ENCODE measurements at places on chromosomes 1 and 21.

- no peak for DNase-seq
These were observed 2.7 kb downstream of the ZBTB7B start for GRCh38 chr1:155005076-155006011.

- DNase-seq = no peak
These were observed 2.8 kb upstream of the PYGO2 start for GRCh38 chr1:154964359-154964758.

DNA sequence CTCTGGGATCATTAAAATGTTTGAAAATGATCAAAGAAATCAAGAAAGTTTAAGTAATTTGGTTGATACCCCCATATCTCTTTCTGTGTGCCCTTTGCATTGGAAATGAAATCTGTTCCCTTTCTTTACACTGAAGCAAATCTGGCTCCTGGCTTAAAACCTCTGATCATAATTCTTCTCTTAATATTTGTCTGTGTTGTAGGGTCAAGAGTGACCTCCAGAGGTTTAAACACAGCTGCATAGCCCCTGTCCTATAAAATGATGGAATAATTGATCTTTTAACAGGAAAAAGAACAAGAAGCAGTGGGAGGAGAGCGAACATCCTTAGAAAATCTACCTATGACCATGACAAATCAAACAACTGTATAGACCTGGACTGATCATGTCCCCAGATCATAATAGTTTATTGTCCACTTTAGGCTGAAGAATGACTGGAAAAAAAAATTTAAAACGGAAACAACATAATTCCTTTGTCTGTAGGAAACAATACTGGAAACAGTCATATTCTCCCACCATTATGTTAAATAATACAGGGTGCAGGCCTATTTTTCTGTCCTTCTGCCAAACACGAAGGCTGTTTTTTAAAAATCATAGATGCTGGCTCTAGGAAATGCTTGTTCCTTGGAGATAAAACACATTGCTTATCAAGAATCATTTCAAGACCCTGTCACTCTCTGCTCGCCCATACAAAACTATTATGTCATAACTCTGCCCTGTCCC, 184.3 kb downstream of the NEGR1 start:
- DNase-seq = no peak

GRCh38 chr21:43653626-43654025, 5.7 kb downstream of the HSF2BP start:
- no peak for DNase-seq

DNA sequence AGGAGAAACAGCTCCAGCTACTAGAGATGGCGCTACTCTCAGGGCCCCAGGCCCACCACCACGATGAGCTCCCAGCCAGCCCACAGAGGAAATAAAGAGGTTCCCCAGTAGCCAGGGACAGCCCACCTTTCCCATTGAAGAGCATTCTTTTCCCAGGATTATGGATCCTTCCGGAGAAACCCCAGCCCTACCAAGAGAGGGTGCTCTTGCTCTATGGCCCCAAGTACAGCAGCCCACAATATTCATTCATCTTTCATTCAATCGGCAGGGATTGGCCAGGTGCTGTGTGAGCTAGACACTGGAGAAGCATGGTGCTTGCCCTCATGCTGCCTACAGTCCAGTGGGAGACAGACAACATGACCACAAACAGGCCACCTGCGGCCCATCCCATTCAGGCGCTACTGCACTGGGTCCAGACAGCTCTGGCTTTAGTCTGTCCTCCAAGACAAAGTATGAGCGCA, 29.9 kb downstream of the PMVK start:
- no peak for DNase-seq

DNA sequence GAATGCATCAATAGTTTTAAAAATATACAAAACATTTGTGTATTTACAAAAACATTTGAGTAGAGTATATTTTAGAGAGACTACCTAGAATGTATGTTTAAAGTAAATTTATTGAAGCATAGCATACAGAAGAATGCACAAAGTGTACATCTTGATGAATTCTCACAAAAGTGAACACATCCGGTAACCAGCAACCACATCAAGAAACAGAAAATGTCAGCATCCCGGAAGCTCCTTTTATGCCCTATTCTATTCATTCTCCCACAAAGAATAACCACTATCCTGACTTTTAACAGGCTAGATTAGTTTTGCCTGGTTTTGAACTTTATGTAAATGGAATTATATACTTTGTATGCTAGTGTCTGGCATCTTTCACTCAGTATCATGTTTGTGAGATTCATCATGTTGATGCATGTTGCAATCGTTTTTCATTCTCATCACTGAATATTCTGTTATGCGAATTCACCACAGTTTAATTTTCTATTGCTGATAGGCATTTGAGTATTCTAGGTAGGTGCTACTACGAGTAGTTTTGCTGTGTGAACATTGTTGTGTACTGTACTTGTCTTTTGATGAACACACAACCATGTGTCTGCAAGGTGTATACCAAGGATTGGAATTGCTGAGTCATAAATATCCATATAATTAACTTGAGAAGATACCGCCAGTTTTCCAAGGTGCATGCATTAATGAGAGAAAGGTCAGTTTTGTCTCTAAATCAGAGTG, 75.4 kb downstream of the CACHD1 start:
- no peak for DNase-seq

- DNase-seq = peak; percentile 8
These were observed 45.7 kb downstream of the ABCD3 start for GRCh38 chr1:94463765-94464330.

- no peak for DNase-seq
These were observed 68.5 kb downstream of the GPR88 start for GRCh38 chr1:100606438-100606837.

DNA sequence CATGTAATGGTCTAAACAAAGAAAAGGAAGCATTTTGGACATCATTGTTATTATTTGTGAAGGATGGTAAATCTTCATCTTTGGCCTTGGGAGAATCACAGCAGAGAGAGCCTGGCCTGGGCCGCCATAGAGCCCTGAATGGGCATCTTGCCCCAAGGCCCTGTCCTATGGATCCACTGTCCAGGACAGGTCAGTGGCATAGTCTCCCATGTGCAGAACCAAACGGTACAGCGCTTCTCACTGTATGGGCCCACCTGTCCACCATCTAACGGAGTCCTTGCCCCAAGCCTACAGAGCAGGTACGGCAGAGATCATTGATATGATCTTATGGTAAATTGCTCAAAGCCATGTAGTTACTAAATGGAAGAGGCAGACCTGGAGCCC, 185.7 kb downstream of the FOXD2 start:
- no peak for DNase-seq

DNA sequence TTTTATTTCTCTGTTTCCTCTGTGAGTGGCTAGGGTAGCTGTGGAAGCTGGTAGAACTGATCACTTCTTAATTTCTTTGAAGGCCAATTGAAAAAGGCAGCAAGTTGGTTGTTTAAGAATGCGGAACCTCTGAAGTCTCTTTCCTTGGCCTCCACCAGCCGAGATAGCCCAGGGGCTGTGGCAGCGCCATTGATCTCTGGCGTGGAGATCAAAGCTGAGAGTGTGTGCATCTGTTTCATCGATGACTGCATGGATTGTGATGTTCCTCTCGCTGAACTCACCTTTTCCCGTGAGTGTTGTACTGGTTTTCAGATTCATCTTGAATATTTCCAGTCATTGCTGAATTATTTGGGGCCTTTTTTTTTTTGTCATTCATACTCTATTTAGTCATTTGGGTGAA, 97.7 kb downstream of the VPS13D start:
- DNase-seq = no peak

- no peak for DNase-seq
These were observed 43.6 kb downstream of the CACHD1 start for GRCh38 chr1:64513545-64513944.

DNA sequence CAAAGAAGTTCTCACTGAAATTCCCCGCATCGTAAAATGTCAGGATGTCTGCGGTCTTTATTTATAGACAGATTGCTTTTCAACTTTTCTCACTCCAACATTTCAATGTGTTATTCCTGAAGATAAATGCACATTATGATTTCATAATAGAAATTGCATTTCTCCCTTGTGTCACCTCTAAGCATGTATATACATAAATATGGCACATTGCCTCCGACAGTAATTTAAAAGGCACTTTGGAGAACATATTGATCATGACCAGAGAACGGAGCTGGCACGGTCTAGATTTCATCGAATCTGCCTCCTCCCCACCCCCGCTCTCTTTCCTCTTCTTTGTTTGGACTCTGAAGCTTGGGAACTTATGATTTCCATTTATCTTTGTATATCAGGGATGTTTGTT, 54.9 kb upstream of the IGSF21 start:
- DNase-seq = no peak

GRCh38 chr21:32389337-32390015, 3.3 kb downstream of the URB1 start:
- DNase-seq = no peak

- no peak for DNase-seq
These were observed 29.8 kb upstream of the GALNT2 start for GRCh38 chr1:230037261-230037660.

DNA sequence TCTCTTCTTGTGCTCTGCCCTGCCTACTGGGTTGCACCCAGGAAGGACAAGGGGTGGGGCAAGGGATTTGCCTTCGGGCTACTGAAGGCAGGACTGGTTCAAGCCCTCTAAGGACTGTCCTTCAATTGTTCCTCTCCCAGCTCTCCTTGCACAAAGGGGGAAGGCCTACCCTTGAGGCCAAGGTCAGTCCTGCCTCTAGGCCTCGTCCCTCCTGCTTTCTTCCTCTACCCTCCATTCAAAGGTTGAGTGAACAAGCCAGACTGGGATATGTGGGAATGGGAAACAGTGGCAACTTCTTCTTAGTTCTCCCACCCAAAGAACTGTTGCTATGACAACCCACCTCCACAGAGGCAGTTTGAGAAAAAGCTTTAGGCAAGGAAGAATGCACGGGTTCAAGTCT, 2.7 kb downstream of the LURAP1 start:
- no peak for DNase-seq

GRCh38 chr1:241181471-241181870, 175.5 kb downstream of the RGS7 start:
- DNase-seq = no peak

GRCh38 chr1:245807954-245808719, 653.4 kb downstream of the KIF26B start:
- no peak for DNase-seq

GRCh38 chr1:174013864-174014418, 8.2 kb downstream of the RC3H1 start:
- no peak for DNase-seq

DNA sequence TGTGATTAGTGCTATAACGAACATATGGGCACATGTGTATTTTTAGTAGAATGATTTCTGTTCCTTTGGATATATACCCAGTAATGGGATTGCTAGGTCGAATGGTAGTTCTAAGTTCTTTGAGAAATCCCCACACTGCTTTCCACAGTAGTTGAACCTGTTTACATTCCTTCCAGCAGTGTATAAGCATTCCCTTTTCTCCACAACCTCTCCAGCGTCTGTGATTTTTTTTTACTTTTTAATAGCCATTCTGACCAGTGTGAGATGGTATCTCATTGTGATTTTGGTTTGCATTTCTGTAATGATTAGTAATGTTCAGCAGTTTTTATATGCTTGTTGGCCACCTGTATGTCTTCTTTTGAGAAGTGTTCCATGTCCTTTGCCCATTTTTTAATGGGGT, 81.8 kb upstream of the SLC44A3 start:
- no peak for DNase-seq

DNA sequence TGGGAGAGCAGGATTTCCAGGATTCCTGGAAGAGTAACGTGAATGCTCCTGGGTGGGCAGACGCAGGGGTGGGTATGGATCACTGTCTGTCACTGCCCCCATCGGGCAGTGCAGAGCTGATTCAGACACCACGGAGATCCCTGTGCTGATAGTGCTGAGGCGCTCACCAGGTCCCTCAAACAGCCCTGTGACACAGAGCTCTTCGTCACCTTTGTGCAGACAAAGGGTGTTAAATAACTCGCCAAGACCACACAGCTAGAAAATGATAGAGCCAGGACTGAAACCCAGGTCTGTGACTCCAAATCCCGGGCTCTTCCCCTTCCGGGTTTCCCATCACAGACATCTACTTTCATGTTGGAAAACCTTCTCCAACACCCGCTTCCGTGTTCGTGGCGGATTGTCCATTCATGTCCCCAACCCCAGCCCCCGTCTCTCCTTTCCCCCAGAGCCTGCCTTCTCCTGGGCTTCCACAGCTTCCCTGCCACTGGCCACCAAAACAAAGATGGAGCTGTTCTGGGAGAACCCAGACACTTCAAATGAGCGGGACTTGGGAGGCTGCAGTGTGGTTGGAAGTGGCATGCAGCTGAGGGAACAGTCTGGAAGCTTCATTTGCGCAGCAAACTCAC, 2.6 kb downstream of the EFHD2 start:
- no peak for DNase-seq

GRCh38 chr1:170545476-170545875, 13.5 kb downstream of the GORAB start:
- DNase-seq = no peak

DNA sequence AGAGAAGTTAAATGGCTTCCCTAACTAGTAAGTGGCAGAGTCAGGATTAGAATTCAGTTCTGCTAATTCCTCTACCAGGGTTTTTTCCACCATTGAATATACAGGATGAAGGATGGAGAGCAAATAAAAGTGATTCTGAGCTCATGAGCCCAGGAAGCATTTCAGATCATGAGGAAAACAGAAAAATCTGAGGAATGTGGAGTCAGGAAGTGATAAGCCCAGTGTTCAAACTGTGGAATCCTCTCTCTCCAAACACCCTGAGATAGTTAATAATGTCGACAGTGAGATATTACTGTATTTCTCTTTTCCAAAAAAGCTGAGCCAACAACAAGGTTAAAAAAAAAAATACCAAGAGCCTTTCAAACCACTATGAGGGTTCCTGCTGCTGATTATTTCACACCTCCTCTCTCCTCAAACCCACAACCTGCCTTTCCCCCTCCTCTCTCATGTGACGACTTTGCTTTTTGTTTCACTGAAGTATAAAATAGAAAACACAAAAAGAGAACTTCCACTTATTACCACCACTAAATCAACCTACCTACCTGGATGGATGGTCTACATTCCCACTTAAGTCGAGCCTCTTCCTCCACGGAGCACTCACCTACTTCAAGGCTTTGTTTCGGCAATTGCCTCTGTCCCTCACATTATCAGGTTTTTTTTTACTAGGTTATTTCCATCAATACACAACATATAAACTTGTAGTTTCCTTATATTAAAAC, 8.9 kb downstream of the SLAMF1 start:
- DNase-seq = no peak

DNA sequence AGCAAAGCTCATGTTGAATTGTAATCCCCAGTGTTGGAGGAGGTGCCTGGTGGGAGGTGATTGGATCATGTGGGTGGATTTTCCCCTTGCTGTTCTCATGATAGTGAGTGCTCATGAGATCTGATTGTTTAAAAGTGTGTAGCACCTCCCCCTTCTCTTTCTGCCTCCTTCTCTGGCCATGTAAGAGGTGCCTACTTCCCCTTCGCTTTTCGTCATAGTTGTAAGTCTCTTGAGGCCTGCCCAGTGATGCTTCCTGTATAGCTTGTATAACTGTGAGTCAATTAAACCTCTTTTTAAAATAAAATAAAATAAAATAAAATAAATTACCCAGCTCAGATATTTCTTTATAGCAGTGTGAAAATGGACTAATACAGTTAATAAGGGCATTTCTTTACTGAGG, 1025.7 kb downstream of the PLA2G4A start:
- DNase-seq = no peak

All from brain pericyte (primary cell).